ENCODE measurements at places on chromosomes 7 and 10. TPM values are rescaled to one million over a fixed set of nuclear protein-coding genes. Genes with fewer than 3 reads are reported as not detected.

Gene CYP3A5
- 3.7 TPM for total RNA-seq

Gene LRRD1
- 0.13 TPM for total RNA-seq

Gene MGAM2
- total RNA-seq = under 0.01 TPM

Gene FKBP6
- total RNA-seq = not detected

Gene CDHR1
- 0.90 TPM for total RNA-seq

Gene KCP
- 0.53 TPM for total RNA-seq

Gene NPY4R
- not detected for total RNA-seq

Gene ZNF107
- total RNA-seq = 1.2 TPM

Gene CTNNA3
- not detected for total RNA-seq

Gene GRID2IP
- 0.26 TPM for total RNA-seq

Gene EPDR1
- 5.3 TPM for total RNA-seq

Gene GTF2IRD2
- 2.7 TPM for total RNA-seq
